Activated naive CD8-positive, alpha-beta T cell treated with anti-CD3 and anti-CD28 coated beads, Interleukin-2, amount 50 U/mL, for 16 hours (primary cell): ENCODE measurements at places on chromosomes 13 and 19.

- no peak for DNase-seq
Observed at GRCh38 chr13:61685682-61686012, 270.0 kb upstream of the PCDH20 start.

GRCh38 chr13:97386801-97387484 is 47.0 kb upstream of the RAP2A start:
- no peak for DNase-seq

GRCh38 chr13:74305876-74306275 is 171.7 kb upstream of the KLF12 start:
- no peak for DNase-seq

DNA sequence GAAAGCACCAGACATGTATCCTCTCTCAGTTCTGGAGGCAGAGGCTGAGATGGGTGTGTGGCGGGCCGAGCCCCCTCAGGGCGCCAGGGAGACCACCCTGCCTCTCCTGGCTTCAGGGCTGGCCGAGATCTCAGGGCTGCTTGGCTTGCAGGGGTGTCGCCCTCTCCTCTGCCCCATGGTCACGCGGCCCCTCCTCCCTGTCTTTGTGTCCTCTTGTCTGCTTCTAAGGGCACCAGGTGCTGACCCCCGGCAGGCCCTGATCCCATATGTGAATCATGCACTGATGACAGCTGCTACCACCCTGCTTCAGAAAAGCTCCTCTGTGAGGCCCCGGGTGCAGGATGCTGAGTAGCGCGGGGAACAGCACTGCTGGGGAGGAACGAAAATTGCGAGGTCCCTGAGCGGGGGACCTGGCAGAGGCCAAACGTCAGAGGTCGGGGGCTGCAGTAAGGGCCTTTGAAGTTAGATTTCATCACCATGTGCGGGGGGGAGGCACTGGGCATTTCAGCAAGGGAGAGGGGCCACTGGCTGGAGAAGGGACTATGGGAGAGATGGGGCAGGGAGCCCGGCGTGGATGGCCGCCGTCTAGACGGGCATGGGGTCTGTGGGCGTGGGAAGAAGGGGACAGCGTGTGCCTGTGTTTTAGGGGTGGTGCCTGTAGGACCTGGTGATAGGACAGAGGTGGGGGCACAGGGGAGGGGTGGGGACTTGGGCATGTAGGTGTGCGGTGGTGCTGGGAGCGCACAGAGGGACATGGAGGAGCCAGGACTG is 125.2 kb downstream of the KDM4B start:
- no peak for DNase-seq

GRCh38 chr13:111908361-111908760 is 158.6 kb upstream of the SOX1 start:
- DNase-seq = no peak

DNA sequence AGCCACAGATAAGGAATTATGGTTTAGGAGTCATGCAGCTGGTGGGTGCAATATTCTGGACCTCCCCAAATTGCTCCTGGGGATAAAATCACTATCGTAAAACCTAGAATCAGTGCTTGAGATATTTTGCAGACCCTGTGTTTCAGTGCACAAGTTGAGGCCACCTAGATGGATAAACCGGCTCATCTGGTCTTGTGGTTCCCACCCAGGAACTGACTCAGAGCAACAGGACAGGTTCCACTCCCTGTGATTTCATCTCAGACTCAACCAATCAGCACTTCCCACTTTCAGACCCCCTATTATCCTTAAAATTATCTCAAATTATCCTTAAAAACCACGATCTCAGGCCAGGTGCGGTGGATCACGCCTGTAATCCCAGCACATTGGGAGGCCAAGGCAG is 21.0 kb downstream of the FBXL12 start:
- DNase-seq = no peak

GRCh38 chr13:98216135-98216565 is 39.1 kb upstream of the RNF113B start:
- no peak for DNase-seq

DNA sequence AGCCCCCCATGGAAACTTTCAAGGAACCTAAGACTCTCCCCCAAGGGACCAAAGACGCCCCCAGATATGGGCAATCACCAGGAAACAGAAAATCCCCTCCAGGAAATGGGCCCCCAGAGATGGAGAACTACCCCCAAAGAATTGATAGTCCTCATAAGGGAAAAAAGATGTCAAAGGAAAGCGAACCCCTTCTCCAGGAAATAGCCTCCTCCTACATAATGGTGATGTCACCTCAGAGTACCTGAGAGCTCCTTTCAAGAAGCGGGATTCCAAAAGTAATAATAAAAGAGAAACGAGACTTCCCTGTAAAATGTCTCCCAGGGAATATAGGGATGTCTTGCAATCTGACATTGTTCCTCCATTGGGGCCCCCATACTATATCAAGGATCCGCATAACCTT is 1.1 kb downstream of the CDKN2D start:
- DNase-seq = no peak

DNA sequence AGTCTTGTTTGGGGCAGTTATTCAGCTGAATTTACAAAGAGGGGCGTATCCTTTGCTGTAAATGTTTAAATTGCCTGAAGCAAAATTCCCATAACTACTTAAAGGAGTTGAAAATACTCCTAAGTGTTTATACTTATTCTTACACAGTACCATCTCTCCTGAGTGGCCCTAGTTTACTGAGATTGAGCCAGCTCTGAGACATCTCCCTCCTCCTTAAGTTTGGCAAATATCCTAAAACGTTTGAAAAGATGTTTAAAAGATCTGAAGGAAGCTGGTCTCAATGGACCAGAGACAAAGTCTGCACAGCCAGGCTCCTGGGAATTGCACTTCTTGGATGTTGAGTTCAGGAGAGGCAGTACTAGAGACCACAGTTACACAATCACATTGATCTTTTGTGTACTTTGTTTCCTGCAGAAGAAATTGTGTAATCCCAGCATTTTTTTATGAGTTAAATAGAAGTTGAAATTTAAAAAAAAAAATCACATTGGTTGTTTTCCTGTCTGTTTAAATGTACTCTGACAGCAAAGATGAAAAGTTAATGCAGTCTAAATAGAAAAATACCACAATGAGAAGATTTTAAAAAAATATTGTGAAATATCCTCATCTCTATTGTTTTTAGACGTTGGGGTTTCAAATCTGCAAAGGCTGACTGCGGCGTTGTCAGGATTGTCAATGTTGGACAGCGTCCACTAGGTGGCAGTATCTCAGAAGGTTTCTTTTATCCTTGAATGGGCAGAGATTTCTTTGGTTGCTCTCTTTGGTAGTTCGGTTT is 20.7 kb downstream of the TNFSF11 start:
- no peak for DNase-seq

- no peak for DNase-seq
Observed at GRCh38 chr13:33280923-33281322, 4.6 kb downstream of the STARD13 start.

GRCh38 chr13:113292021-113292862 is 4.8 kb upstream of the LAMP1 start:
- no peak for DNase-seq
